ENCODE measurements at places on chromosomes 11 and 22. TPM values are rescaled to one million over a fixed set of nuclear protein-coding genes. Genes with fewer than 3 reads are reported as not detected.

GRCh38 chr11:130043575-130043974 is 26.1 kb upstream of the APLP2 start:
- H3K4me1 ChIP-seq, result no peaks in the 10 kb centered on the region
- H3K27ac ChIP-seq, result no peak overlapping the region
- DNase-seq, result no peak

GRCh38 chr22:20135806-20136602 is 4.4 kb downstream of the ZDHHC8 start:
- no peak for DNase-seq
- no peaks in the 10 kb centered on the region for H3K27me3 ChIP-seq
- H3K36me3 ChIP-seq, result peaks cover 1% of the 10 kb centered on the region
- no peak overlapping the region for H3K4me3 ChIP-seq
- peaks cover 8% of the 10 kb centered on the region for H3K4me1 ChIP-seq
- no peak overlapping the region for H3K27ac ChIP-seq

DNA sequence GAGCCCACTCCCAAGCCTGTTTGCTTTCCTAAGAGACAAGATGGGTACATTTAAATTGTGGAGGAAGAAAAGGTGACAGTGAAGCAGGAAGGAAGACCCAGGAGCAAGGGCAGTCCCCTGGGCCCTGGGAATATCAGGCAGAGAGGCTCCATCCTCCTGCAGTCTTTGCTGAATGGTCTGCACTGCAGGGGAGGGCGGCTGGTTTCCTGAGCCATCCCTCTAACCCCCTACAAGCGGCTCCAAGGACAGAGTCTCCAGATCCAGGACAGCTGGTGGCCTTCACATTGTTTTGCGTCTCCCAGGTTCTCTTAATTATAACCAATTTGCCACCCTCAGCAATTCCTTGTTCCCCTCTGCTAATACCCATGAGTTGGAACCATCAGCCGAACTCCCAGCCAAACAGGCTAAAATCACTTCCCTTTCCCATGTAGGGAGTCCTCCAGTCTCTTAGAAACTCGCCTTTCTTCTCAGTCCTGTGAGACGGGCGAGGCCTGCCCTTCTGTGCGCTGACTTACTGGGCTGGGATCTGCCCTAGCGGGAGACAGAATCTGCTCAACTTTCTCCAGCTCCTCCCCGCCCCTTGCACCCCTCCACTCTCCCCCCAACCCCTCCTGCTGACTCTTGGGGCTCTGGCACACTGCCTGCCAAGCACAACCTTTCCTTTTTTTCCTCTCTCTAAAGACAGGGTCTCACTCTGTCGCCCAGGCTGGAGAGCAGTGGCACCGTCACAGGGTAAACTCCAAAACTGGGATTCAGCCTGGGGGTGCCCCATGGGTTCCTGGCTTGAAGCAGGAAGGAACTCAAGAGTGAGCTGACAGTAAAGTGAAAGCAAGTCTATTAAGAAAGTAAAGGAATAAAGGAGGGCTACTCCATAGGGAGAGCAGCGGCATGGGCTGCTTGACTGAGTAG is 53.4 kb upstream of the EMID1 start:
- no peaks in the 10 kb centered on the region for H3K36me3 ChIP-seq
- peaks cover 10% of the 10 kb centered on the region for H3K4me1 ChIP-seq
- peaks cover 45% of the 10 kb centered on the region for H3K27me3 ChIP-seq
- peak overlapping the region; percentile 38 for H3K27ac ChIP-seq
- no peak overlapping the region for H3K4me3 ChIP-seq
- DNase-seq, result peak; percentile 20

OR52J3 gene
- total RNA-seq, result not detected
